SK-N-SH (cell line): ENCODE measurements at places on chromosomes 3 and 15.

DNA sequence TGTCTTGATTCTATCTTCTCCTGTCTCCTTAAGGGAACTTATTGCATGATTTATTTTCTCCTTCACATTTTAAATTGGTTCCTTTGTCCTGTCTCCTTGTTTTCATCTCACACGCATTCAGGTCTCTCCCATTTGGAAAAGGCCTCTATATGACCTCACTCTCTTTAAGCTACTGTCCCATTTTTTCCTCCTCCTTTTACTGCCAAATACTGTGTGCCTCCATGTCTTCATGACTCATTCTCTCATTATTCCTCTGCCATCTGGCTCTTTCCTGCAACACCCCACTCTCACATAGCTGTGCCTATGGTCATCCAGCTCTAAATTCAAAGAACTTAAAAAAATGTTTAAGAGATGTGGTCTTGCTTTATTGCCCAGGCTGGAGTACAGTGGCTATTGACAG lies 48.0 kb downstream of the TYRO3 start:
- no peak overlapping the region for H3K4me3 ChIP-seq
- no peak for DNase-seq
- H3K36me3 ChIP-seq = no peaks in the 10 kb centered on the region
- H3K4me1 ChIP-seq = peaks cover 3% of the 10 kb centered on the region; the same call in 1 of the 2 replicates

DNA sequence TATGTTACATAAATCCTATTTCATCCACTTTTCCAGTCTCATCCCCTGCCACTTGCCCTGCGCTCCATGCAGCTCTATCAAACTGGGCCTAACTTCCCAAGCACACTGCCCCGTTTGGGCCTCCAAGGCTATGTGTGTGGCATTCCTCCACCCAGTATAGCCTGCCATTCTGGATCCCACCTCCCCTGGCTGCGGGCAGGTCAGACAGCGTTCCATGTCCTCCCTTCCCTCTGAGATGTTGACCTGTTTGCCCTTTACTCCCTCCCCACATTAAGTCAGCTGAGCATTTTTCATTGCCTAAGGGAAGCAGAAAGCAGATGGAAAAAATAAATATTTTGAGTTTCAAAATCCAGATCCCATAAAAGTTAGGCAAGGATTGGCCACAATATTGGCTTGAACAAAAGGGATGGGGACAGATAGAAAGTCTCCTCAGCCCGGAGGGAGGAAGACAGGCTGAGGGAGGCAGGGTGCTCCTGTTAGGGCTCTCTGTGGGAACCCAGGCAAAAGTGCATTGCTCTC lies 73.3 kb downstream of the CYP19A1 start:
- no peaks in the 10 kb centered on the region for H3K4me1 ChIP-seq
- no peak overlapping the region for H3K4me3 ChIP-seq
- H3K36me3 ChIP-seq = no peaks in the 10 kb centered on the region

DNA sequence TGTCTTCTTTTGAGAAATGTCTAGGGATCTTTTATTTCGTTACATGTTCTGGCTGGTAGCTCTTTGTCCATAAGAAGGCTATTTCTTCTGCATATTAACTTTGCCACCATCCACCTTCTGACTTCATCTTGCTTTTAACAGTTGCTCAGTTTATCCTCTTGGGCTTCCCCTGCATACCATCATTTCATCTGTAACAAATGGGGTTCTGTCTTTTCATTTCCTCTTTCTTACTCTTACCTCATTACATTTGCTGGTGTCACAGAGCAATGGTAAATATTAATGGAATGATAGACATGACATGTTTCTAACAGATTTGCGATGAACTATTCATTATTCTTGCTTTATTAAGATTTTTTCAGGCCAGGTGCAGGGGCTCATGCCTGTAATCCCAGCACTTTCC lies 62.4 kb downstream of the GASK1A start:
- DNase-seq = no peak
- no peak overlapping the region for H3K27ac ChIP-seq
- no peaks in the 10 kb centered on the region for H3K4me1 ChIP-seq
- H3K27me3 ChIP-seq = no peaks in the 10 kb centered on the region
- H3K4me3 ChIP-seq = no peak overlapping the region

GRCh38 chr3:3776607-3777006 lies 22.6 kb upstream of the LRRN1 start:
- no peak for DNase-seq
- H3K4me1 ChIP-seq = no peaks in the 10 kb centered on the region
- H3K4me3 ChIP-seq = no peak overlapping the region
- H3K27me3 ChIP-seq = no peaks in the 10 kb centered on the region
- H3K27ac ChIP-seq = no peak overlapping the region
- no peaks in the 10 kb centered on the region for H3K36me3 ChIP-seq

DNA sequence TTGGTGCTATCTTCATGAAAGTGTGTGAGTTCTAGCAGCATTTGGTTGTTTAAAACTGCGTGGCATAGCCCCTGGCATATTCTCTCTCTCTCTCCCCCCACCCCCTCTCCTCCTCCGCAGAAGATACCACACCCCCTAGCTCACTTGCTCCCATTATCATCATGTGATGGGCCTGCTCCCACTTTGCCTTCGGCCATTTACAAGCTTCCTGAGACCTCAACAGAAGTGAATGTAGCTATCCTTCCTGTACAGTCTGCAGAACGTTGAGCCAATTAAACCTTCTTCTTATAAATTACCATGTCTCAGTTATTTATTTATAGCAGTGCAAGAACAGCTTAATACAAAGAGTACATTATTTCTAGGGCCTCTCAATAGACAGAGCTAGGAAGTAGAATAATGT lies 1032.5 kb upstream of the CADM2 start:
- no peaks in the 10 kb centered on the region for H3K4me1 ChIP-seq
- H3K27ac ChIP-seq = no peak overlapping the region
- no peak overlapping the region for H3K4me3 ChIP-seq
- H3K27me3 ChIP-seq = no peaks in the 10 kb centered on the region; the same call in 1 of the 2 replicates
- DNase-seq = no peak

DNA sequence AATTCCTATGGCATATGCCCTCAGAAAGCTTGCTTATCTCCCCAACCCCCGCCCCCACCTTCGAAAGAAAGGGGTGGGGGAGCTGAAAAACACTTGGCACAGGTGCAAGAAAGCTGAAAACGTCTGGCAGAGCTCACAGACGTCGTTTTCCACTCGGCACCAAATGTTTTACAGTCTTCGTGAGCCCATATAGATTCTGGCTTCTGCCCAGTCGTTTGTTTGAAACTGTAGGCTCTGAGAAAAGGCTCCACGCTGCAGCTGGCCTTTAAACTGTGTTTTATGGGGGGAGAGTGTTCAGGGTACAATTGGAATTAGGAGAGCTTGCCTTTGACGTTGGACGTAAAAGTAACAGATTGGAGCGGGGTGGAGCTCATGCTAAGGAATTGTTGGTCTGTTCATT lies 130.3 kb downstream of the MDFIC2 start:
- no peaks in the 10 kb centered on the region; the same call in 1 of the 2 replicates for H3K27me3 ChIP-seq
- no peak overlapping the region for H3K4me3 ChIP-seq
- DNase-seq = no peak
- no peaks in the 10 kb centered on the region for H3K36me3 ChIP-seq
- no peak overlapping the region for H3K27ac ChIP-seq

- no peak for DNase-seq
- no peak overlapping the region for H3K27ac ChIP-seq
- H3K4me1 ChIP-seq = no peaks in the 10 kb centered on the region
- H3K4me3 ChIP-seq = no peak overlapping the region
- no peaks in the 10 kb centered on the region for H3K36me3 ChIP-seq
These were observed 257.1 kb upstream of the STT3B start for GRCh38 chr3:31275583-31275982.

DNA sequence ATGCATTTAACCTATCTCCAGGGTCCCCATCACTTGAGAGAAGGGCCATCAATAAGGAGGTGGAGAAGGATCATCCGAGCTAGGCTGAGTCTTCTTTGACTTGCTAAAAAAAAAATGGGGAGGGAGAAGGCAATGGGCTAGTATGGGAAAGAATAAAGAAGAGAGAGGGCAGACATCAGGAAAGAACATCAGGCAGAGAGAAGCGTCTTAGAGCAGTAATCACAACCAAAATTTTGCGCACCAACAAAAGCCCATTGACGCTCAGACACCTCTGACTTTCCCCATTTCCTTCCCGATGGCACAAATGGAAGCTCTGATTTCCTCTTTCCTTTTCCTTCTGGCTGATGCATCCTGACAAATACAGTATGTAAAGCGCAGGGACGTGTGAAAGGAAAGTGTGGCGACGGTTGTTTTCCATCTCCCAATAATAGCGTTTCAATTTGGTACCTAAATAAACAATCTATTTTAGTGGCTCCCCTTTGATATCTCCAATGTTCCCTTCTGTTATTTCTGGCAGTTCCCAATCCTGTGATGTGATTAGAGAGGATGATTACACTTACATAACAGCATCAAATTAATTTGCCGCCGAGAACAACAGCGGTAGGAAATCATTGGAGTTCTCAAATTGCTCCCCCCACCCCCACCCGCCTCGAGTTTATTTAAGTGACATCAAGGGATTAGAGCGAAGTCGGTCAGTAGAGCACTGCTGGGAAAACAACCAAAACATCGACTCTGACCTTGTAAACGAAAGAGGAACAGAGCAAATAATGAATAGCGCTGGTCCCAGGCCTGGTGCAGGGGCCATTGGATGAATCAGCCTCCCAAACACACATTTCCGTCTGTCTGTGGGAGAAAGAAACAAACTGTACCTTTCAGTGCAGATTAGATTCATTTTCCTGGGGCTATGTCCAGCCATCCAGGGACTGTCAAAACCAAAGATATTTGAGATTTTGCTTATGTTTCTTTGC lies 273.3 kb upstream of the ICE2 start:
- peak overlapping the region; percentile 36; the same call in 1 of the 2 replicates for H3K27ac ChIP-seq
- H3K27me3 ChIP-seq = no peaks in the 10 kb centered on the region
- no peak overlapping the region for H3K4me3 ChIP-seq
- peaks cover 12% of the 10 kb centered on the region for H3K4me1 ChIP-seq
- DNase-seq = peak; percentile 35

DNA sequence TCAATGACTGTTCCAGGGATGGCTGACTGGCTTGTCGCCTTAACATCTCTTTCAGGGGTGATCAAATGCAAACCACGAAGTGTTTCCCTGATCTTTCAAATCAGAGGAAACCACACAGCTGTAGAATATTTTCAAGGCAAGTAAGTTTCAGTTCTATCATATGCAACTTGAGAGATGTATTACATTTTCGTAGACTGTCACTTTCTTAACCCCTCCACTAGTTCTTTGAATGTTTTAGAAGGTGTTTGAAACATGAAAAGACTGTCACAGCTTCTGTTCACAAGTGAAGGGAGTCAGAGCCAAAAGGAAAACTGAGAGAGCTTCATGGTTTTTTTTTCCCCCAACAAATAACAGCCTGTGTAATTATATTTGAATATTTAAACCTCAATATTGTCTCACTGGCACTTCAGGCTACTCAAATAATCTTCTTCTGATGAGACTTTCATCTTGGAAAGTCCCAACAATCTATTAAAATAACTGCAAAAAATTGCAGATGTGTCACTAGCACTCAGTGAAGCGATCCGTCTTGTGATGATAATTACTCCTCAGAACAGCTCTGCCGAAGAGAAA lies 25.9 kb upstream of the CAPN7 start:
- no peaks in the 10 kb centered on the region for H3K36me3 ChIP-seq
- no peak overlapping the region for H3K4me3 ChIP-seq
- H3K4me1 ChIP-seq = no peaks in the 10 kb centered on the region

DNA sequence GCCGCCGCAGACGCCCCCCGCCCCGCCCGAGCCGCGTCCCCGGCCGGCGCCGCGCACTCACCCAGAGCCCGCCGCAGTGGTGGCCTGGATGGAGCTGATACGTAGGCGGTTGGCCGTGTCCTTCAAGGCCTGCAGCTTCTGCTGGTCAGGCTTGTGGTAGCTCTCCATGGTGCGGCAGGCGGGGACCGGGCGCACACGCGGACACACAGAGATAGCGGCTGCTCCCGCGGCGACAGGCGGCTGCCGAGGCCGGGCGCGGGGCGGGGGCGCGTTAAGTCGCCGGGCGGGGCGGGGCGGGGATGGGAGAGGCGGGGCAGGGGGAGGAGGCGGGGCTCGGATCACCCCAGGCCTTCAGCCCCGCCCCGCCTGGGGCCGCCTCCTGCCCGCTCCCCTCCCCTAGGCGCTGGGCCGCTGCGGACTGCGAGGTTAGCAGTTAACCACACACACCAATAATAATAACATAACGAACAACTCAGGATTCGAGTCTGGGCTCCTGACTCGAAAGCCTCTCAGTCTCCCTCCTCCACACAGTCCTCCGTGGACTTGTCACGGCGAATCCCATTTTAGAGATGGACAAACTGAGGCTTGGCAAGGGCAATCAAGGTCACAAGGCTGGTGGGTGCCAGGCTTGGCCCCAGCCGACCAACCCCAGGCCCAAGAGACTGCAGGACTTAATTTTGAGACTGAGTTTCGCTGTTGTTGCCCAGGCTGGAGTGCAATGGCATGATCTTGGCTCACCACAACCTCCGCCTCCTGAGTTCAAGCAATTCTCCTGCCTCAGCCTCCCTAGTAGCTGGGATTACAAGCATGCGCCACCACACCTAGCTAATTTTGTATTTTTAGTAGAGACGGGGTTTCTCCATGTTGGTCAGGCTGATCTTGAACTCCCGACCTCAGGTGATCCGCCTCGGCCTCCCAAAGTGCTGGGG lies at the start of gene TKT:
TSS of gene TKT (minus strand) at position 248 of the 929 bp plus-strand sequence. CDS start at position 168, 80 bp downstream.
- no peaks in the 10 kb centered on the region for H3K27me3 ChIP-seq
- peak within 1 kb of the TSS; percentile 92 for H3K4me3 ChIP-seq
- DNase-seq = peak; percentile 99
- H3K36me3 ChIP-seq = peaks cover 4% of the 10 kb centered on the region
- H3K27ac ChIP-seq = peak within 1 kb of the TSS; percentile 76
- H3K4me1 ChIP-seq = peaks cover 26% of the 10 kb centered on the region; the same call in 1 of the 2 replicates

- no peaks in the 10 kb centered on the region for H3K4me1 ChIP-seq
- H3K4me3 ChIP-seq = no peak overlapping the region
- DNase-seq = no peak
- no peaks in the 10 kb centered on the region; the same call in 1 of the 2 replicates for H3K27me3 ChIP-seq
These were observed 287.8 kb downstream of the FAM43A start for GRCh38 chr3:194973366-194974000.

DNA sequence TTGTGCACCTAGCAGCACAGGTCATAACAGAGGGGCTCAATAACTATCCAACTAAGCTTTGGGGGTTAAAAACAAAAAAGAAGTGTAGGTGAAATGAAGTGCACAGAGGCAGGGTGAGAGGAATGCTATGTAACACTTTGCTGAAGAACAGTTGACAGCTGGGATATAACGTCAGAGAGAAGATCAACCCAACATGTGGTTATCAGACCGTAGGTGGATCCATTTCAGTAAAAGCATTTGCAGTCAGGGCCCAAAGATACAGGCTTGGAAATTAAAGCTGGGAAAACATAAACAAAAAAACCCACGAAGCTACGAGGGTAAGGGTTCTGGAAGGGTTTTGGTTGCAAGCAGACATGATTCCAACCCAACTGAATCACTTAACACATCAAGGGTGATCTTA lies 377.5 kb upstream of the NR2F2 start:
- no peaks in the 10 kb centered on the region for H3K36me3 ChIP-seq
- no peaks in the 10 kb centered on the region for H3K4me1 ChIP-seq
- no peak overlapping the region for H3K27ac ChIP-seq
- no peaks in the 10 kb centered on the region for H3K27me3 ChIP-seq
